Activated CD4-positive, alpha-beta T cell treated with anti-CD3 and anti-CD28 coated beads, Interleukin-2, amount 50 U/mL, for 1 hour (primary cell): ENCODE measurements at places on chromosomes 2 and 18.

DNA sequence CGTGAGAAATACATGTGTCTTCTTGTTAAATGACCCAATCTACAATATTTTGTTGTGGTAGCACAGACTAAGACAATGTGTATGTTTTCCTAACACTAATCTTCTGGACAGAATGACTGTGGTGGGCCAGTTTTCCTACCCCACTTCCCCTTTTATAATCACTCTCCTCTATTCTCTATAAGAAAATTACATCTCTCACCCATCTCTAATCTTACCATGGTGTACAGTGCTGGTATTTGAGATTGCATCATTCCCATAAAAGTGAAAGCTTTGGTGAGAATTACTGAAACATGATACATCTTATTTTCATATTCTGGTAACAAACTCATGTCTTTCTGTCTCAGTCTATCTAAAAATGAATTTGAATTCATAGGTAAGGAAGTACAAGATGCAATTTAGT, 40.5 kb downstream of the CAVIN2 start:
- no peak for DNase-seq

GRCh38 chr2:53450923-53451322, 316.7 kb upstream of the CHAC2 start:
- no peak for DNase-seq

DNA sequence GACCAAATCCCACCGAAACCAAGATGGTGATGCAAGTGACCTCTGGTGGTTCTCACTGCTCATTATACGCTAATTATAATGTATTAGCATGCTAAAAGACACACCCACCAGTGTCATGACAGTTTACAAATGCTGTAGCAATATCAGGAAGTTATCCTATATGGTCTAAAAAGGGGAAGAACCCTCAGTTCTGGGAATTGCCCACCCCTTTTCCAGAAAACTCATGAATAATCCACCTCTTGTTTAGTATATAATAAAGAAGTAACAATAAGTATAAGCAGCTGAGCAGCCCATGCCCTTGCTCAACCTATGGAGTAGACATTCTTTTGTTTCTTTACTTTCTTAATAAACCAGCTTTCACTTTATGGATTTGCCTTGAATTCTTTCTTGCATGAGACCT, 31.0 kb upstream of the FMNL2 start:
- DNase-seq: no peak

DNA sequence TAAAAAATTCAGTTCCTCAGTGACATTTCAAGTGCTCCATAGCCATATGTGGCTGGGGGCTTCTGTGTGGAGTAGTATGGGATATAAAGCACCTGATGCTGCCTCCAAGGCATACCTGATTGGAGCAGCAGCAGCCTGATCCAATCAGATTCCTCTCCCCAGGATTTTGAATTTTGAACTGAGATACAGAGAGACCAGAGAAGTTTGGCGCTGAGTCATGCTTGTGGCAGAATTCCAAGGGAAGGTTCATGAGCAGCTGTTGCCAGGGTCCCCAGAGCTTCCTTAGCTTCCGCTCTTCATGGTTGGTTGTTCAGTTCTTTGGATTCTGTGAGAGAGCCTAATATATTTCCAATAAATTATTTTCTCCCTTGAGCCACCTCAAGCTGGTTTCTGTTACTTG, 29.0 kb upstream of the CFAP36 start:
- no peak for DNase-seq

DNA sequence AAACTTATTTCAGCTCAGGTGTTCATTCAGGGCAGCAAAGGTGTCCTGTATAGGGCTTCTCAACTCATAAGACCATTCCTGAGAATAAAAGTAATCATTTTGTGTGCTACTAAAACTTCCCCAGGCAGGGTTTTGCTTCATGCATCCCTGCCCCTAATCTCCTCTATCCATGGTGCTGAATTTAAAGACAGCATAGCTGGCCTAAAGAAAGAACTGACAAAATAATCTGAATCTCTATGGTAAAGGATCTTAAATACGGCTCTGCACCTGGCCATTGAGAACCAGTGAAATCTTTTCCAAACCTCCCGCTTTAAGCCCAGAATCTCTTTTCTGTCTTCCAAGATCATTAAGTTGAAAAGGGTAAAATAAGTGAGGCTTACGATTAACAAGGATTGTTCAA, 292.1 kb upstream of the KLHL29 start:
- DNase-seq: no peak
